ENCODE measurements at places on chromosomes 16 and 17. TPM values are rescaled to one million over a fixed set of nuclear protein-coding genes. Genes with fewer than 3 reads are reported as not detected.
A peak's percentile ranks its signal among the peaks of the same experiment; 100 is the strongest.

DNA sequence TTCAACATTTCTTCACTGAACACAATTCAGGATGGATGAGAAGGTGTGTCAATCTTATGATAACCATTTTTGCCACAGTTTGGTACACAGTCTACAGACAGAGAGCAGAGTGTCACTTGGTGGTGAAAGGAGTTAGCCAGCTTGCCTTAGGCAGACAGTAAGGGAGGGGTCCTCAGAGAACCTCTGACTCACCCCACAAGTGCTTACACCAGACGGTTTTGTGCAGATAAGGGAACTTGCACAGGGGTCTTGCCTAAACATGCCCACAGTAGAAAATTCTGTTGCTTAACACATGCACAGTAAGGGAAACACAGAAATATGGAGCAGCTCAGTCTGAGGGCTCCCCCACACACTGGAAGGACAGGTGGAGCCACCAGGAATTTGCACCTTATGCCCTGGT is 204.5 kb upstream of the CDH8 start:
- no peaks in the 10 kb centered on the region for H3K36me3 ChIP-seq
- no peak overlapping the region for H3K27ac ChIP-seq
- no peaks in the 10 kb centered on the region for H3K4me1 ChIP-seq
- H3K27me3 ChIP-seq = no peaks in the 10 kb centered on the region
- H3K4me3 ChIP-seq = no peak overlapping the region
- DNase-seq = no peak

GRCh38 chr17:66713533-66714042 is 121.3 kb upstream of the CACNG5 start:
- no peaks in the 10 kb centered on the region for H3K36me3 ChIP-seq
- H3K4me1 ChIP-seq = no peaks in the 10 kb centered on the region
- no peaks in the 10 kb centered on the region for H3K27me3 ChIP-seq

- peak; percentile 92 for DNase-seq
- H3K27ac ChIP-seq = peak within 1 kb of the TSS; percentile 70
- peaks cover 41% of the 10 kb centered on the region for H3K4me1 ChIP-seq
- H3K36me3 ChIP-seq = no peaks in the 10 kb centered on the region
- H3K27me3 ChIP-seq = no peaks in the 10 kb centered on the region
Measured at GRCh38 chr16:56988948-56989945, at the start of gene NLRC5. Gene NLRC5 (plus strand): TSS chr16:56989557. CDS start chr16:57020713, 31,156 bp downstream.

GRCh38 chr16:58999762-59000161 is 265.6 kb upstream of the GOT2 start:
- DNase-seq = no peak
- no peaks in the 10 kb centered on the region for H3K4me1 ChIP-seq
- H3K27ac ChIP-seq = no peak overlapping the region
- no peak overlapping the region for H3K4me3 ChIP-seq

- no peaks in the 10 kb centered on the region for H3K27me3 ChIP-seq
- no peak overlapping the region for H3K4me3 ChIP-seq
- peaks cover 18% of the 10 kb centered on the region for H3K36me3 ChIP-seq
- H3K27ac ChIP-seq = no peak overlapping the region
Measured at GRCh38 chr16:19507867-19508266, 14.0 kb downstream of the GDE1 start.

- H3K36me3 ChIP-seq = peaks cover 24% of the 10 kb centered on the region
- H3K27ac ChIP-seq = no peak overlapping the region
- no peak overlapping the region for H3K4me3 ChIP-seq
- H3K4me1 ChIP-seq = no peaks in the 10 kb centered on the region
- DNase-seq = no peak
Measured at GRCh38 chr16:5025171-5025632, 8.5 kb downstream of the NAGPA start.

DNA sequence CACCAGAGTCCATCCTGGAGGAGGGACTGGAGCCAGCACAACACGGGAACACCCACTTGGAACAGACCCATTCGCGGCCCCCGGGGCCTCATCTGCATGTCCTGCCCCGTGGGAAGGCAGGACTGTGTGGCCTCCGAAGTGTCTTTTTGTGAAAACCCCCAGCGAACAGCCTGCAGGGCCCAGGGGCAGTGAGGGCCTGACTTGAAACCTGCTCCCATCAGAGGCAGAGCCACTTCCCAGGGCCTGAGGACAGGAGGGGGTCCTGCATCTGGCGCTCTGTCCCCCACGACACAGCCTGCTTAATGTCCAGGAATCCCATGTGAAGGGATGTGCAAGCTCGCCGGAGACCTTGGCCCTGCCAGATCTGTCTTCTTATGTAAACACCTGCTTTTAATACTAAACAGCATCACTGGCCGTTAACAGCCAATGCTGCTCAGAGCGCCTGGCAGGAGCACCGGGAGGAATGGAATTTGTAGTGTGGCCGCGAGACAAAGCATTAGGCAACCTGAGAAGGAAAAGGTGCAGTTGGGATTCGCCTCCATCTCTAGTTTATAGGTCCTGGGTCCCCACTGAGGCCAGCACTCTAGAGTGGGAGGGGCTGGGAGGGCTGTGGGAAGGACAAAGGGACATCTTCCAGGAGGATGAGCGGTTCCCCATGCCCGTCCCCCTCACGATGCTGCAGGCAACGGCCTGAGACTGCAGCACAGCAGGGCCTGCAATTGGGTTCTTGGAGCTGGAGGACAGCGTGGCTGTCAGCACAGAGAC is 9.6 kb upstream of the EVPL start:
- H3K36me3 ChIP-seq = peaks cover 40% of the 10 kb centered on the region
- no peak overlapping the region for H3K27ac ChIP-seq
- no peak overlapping the region for H3K4me3 ChIP-seq
- H3K27me3 ChIP-seq = no peaks in the 10 kb centered on the region

Gene MYLK3
- 0.09 TPM for total RNA-seq

Gene SHISA6
- 0.09 TPM for total RNA-seq

Gene PER1
- 4.2 TPM for total RNA-seq

Gene TMC5
- total RNA-seq = under 0.01 TPM

Data from thymus (tissue), 14 donors.